ENCODE measurements at places on chromosomes 4 and X. TPM values are rescaled to one million over a fixed set of nuclear protein-coding genes. Genes with fewer than 3 reads are reported as not detected.

GRCh38 chr4:181870326-181870725 is 372.9 kb upstream of the TENM3 start:
- DNase-seq, result peak; percentile 50

DNA sequence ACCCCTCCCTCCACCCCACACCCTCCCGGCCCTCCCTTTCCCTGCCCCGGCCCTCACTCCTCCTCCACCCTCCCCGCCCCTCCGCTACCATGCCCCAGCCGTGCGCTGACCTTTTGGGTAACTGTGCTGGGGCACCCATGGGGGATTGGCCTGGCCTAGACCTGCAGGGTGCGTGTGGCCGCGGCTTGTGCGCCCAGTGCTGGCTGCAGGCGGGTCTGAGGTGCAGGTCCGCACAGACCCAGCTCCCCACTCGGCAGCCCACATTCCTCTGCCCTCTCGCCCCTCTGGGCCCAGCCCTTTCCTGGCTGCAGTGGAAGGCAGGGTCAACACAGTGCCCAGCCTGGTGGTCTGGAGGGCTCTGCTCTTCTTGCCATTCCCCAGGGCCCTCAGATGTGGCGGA is 24.7 kb downstream of the FGFRL1 start:
- DNase-seq, result no peak

The CPLX1 gene
- 0.19 TPM for total RNA-seq

The CLNK gene
- not detected for total RNA-seq

The PTPN13 gene
- total RNA-seq, result 52.1 TPM
